D721Med (cell line): ENCODE measurements at places on chromosomes 5 and 9.

DNA sequence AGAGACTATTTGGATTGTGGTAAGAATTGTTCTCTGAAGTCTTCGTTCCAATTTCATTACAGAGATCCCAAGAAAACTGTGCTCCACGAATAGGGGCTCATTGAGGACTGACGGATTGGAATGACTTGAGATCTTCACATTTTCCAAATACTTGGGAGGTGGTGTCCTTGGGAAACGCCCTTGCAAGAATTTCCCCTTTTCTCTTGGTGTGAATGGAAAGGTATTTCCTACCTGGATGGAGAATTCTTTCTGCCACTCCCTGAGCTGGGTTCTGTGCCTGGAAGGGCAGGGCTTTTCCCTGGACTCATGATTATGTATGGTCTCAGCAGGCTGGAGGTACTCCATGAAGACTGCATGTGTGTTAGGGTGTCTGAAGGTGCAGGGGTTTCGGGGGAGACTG, 53.9 kb downstream of the SNX18 start:
- DNase-seq: no peak

- DNase-seq: no peak
Measured at GRCh38 chr5:111278858-111279504, 54.8 kb downstream of the CAMK4 start.

DNA sequence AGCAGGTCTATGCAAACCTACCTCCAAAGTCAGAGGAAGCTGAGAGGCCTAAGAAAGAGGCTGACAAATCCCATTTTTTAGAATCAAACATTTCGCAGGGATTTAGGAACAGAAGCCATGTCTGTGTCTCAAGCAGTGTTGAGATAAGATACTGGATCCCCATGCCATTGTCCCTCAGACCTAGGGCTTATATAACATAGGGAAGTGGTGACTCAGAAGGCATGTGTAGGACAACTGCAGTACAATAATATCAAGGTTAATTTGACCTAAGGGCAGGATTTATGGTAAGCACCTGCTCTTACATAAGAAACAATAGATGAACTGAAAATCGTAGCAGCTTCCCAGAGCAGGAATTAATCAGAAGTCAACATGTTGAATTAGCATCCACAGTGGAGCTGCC, 459.4 kb downstream of the ANXA1 start:
- DNase-seq: no peak

GRCh38 chr9:76215066-76215465, 179.2 kb downstream of the RFK start:
- no peak for DNase-seq

DNA sequence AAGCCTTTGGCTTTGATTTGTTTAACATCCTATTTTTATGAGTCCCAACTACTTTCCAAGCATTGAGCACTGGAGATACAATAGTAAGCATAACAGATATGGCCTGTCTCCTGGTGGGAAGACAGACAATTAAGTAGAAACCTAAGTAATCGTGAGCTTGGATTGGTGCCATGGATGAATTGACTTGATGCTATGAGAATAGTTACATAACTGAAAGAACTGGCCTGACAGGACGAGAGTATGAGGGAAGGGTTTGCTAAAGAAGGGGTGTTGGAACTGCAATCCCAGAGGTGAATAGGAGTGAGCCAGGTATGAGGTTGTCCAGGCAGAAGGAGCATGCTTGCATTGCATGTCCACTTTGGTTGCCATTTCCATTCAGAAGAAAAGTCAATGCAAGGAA, 52.4 kb downstream of the GPR21 start:
- no peak for DNase-seq

DNA sequence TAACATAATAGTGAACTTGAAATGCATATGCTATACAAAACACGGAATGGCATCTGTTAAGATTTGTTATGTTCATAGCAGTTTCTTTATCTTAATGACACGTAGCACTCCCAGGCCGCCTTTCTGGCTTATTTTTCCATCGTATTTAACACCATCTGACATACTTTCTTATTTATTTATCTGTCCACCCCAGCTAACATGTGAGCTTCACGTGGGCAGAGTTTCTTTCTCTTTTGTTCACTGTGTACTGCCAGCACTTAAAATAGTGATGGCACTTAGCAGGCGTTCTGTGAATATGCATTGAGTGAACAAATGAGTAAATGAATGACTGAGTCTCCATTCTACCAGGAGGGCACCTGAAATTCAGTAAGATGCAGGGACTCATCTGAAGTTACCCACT, 29.4 kb upstream of the SYNPO start:
- DNase-seq: no peak

- DNase-seq: no peak
Measured at GRCh38 chr9:7094576-7094975, 336.8 kb downstream of the KDM4C start.

- DNase-seq: no peak
Measured at GRCh38 chr5:40277161-40277906, 402.4 kb upstream of the PTGER4 start.

GRCh38 chr9:124320062-124320973, 62.6 kb downstream of the NEK6 start:
- peak; percentile 83 for DNase-seq

GRCh38 chr5:61498121-61498520, 166.1 kb downstream of the ZSWIM6 start:
- no peak for DNase-seq

DNA sequence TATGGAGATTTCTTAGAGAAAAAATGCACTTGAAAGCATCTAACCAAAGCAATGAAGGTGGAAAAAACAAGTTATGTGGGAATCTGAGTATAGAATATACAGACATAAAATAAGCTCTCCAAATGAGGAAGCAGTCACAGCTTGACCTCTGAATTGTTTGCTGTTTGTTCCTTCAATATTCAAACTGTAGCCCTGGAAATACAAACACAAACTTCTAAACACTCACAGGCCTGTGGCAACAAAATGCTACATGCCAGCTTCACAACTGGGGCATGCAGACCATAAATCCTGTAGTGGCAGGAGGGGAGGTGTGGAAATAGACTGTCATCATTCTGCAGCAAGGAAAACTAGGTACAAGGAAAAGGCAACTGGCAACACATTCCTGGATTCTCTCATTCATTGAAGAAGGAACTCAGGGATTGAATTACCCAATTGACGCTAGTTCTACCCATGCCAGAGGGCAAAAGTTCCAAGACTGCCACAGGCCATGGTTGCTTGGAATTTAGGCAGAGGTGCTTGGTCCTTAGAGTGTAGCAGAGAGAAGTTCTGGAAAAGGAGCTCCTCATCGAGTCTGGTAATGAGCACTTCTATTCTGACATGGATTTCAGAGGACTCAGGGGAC, 349.6 kb downstream of the PDE4D start:
- no peak for DNase-seq

DNA sequence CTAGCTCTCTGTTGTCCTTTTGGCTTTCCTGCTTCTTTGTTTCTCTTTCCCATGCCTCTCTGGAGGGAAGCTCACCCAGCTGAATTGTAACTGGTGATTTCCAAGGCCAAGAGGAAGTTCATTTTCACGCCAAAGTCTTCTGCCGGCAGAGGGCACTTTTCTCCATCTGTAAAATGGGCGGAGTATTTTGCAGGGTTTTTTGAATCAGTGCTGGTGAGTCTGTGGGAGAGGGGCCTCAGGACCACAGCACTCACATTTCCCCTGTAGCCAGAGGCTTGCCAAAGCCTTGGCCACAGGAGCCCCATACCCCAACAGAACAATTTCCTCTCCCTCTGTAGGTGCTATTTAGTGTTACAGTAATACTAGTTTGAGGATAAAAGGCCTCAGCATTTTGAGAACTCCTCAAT, 42.3 kb upstream of the MATR3 start:
- DNase-seq: no peak

- no peak for DNase-seq
Measured at GRCh38 chr5:139904566-139904815, 108.9 kb downstream of the PSD2 start.

- no peak for DNase-seq
Measured at GRCh38 chr5:93575461-93576414, 5.3 kb downstream of the NR2F1-AS1 start.

DNA sequence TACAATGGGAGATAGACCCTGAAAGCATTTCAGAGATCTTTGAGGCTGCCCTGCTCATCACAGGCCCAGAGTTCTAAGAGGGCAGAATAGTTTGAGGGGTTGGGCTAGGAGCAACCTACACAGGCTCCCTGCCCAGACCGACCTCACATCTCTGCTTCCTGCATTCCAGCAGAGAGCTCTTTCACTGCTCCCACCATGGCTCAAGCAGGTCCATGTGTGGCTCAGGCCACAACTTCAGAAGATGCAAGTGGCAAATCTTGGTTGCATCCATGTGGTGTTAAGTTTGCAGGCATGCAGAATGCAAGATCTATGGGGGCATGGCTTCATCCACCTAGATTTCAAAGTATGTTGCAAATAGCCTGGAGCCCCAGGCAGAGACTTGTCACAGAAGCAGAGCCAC, 39.0 kb downstream of the GDA start:
- DNase-seq: no peak

- no peak for DNase-seq
Measured at GRCh38 chr5:146366904-146367303, 28.3 kb downstream of the POU4F3 start.

GRCh38 chr9:109476642-109477257, 21.4 kb downstream of the PTPN3 start:
- DNase-seq: no peak

- no peak for DNase-seq
Measured at GRCh38 chr5:112533362-112533761, 114.3 kb upstream of the EPB41L4A start.

GRCh38 chr9:136023410-136024225, 62.4 kb upstream of the UBAC1 start:
- DNase-seq: no peak

GRCh38 chr9:4077499-4078102, 222.3 kb downstream of the GLIS3 start:
- no peak for DNase-seq

GRCh38 chr9:98831696-98832095, 24.2 kb downstream of the GALNT12 start:
- no peak for DNase-seq

DNA sequence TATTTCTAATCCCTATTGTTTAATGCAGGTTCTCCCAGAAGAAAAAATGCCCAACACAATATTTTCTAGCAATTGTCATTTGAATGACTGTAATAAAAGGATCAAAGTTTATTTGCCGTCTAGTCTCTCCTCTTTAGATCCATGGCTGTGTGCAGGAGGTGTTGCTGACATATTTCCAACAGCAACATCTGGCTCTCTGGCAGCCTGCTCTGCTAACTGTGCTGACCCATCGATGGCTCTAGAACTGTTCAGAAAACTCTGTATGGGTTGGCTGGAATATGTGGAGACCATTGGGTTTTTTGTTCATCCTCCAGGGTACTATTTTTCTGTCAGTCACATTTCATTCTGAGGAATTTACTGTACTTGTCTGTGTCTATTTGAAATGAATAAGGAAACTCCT, 202.0 kb upstream of the SLC27A6 start:
- DNase-seq: no peak

DNA sequence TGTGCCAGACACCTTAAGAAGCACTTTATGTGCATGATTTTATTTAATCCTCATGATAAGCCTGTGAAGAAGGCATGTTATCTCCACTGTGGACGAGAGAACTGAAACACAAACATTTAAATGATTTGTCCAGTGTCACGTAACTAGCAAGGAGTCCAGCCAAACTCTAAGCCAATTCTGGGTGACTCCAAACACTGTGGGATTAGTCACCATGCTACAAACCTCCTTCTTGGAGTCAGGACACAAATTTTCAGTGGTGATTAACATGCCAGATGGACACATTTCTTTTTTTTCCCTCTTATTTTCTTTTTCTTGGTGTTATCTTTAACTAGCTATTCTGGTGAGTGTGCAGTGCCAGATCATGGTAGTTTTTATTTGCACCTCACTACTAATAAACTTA, 316.8 kb downstream of the NDUFS4 start:
- no peak for DNase-seq

GRCh38 chr9:16154521-16155078, 601.8 kb downstream of the CCDC171 start:
- no peak for DNase-seq

DNA sequence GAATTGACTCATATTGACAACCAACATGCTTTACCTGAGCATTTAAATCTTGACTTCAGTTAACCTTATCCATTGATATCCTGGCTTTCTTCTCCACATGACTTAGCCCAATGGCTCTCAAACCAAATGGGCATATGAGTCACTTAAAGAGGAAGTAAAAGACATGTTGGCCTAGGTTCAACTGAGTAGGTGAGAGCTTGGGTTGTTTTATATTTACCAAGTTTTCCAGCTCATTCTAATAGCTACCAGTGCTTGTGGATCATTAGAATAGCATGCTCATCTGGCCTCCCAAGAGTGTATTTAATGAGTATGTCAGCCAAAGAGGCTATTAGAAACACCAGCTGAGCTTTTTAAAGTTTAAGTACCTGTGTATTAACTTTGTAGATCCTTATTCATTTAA, 1049.0 kb downstream of the PTPRD start:
- no peak for DNase-seq

GRCh38 chr9:104278929-104279496, 184.9 kb downstream of the SMC2 start:
- no peak for DNase-seq

- no peak for DNase-seq
Measured at GRCh38 chr5:83723031-83723430, 2.4 kb upstream of the HAPLN1 start.

GRCh38 chr9:7341571-7341970, 458.0 kb downstream of the DMAC1 start:
- no peak for DNase-seq

DNA sequence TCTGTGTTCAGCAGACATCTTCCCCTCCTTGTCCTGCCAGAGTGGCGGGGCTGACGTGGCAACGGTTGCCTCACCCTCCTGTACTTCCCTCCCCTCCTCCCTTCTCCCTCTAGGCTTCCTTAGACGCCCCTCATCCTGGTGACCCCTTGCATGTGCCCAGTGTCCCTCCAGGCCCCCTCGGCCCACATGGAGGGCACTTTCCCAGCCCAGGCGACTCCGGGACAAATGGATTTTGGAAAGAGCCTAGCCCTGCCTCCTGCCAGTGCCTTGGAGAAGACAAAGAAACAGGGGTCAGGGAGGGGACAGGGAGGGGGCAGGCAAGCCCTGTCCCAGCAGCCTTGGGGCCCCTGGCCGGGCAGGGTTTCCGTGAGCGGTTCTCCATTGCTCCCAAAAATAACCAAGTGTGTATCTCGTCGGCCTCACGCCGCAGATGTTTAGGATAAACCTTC, 38.3 kb upstream of the NEURL1B start:
- DNase-seq: no peak

DNA sequence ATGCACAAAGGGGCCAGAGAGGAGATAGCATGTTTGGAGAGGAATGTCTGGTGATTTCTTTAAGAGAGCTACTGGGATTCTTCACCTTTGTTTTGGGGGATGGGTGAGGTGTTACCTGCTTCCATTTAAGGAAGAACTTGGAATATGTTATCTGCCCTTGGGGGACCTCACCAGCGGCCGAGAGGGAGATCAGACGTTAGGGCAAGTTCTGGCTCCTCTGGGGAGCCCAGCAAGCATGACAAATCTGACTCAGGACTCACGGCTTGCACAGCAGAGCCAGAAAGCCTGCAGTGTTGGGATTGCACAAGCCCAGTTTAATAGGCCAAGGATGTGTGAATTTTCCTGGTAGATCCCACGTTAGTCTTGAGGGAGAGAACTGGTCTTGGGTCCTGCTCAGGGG, 40.3 kb downstream of the SLC28A3 start:
- no peak for DNase-seq

- DNase-seq: no peak
Measured at GRCh38 chr5:9398227-9398626, 147.6 kb downstream of the SEMA5A start.

- DNase-seq: no peak
Measured at GRCh38 chr5:167832609-167833008, 458.8 kb upstream of the WWC1 start.
